ENCODE measurements at places on chromosomes 13 and 19.

DNA sequence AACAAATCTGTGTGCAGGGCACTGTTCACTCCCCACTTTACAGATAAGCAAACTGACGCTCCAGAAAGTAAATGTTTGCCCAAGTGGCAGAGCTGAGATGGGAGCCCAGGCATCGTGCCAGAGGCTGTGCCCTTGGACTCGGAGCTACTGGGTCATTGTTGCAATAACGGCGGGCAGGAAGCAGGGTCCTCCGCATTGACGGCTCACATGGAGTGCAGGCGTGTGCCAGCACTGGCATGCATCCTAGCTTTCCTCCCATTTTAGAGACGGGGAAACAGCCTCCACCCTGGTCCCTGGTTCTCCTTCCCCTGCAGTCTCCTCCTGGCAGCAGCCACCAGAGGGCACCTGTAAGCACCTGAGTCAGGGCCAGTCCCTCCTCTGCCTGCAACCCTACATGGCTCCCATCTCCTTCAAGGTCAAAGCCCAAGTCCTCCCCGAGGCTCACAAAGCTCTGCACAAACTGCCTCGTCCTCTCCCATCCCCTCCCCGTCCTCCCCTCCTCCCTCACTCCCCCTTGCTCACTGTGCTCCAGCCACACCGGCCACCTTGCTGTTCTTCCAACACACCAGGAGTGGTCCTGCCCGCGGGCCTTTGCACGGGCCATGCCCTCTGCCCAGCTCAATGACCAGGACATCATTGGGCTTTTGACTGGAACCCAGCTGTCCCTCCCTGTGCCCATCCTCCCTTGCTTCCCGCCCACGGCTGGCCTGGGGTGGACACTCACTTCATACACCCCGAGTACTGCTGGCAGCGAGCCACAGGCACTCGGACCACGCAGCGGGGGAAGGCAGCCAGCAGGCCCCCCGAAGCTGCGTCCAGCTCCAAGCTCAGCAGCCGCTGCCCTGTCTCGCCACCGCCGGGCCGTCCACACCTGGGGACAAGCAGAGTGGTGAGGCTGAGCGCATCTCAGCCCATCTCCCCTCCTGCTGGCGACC, 7.7 kb upstream of the LRG1 start:
- no peak for DNase-seq

DNA sequence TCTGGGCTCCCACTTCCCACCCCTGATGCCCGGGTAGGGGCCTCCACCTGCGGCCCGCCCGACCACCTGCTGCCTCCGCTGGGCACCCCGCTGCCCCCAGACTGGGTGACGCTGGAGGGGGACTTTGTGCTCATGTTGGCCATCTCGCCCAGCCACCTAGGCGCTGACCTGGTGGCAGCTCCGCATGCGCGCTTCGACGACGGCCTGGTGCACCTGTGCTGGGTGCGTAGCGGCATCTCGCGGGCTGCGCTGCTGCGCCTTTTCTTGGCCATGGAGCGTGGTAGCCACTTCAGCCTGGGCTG, 7.9 kb downstream of the DBP start:
- no peak for DNase-seq

- DNase-seq: no peak
Observed at GRCh38 chr13:64154514-64154913, 2738.9 kb upstream of the PCDH20 start.

DNA sequence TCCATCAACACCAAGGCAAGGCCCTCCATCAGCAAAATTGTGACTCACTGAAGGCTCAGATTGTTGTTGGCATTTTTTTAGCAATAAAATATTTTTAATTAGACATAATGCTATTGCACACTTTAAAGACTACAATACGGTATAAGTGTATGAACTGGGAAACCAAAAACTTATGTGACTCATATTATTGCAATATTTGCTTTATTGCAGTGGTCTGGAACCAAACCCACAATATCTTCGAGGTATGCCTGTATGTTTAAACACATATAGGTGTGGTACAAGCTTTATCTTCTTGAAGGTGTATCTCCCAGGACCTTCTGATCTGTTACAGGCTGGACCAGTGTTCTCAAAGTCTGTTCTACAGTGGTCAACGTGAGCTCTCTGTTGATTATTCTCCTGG, 142.3 kb upstream of the FNDC3A start:
- DNase-seq: no peak

GRCh38 chr13:29193083-29193482, 372.9 kb downstream of the MTUS2 start:
- no peak for DNase-seq

DNA sequence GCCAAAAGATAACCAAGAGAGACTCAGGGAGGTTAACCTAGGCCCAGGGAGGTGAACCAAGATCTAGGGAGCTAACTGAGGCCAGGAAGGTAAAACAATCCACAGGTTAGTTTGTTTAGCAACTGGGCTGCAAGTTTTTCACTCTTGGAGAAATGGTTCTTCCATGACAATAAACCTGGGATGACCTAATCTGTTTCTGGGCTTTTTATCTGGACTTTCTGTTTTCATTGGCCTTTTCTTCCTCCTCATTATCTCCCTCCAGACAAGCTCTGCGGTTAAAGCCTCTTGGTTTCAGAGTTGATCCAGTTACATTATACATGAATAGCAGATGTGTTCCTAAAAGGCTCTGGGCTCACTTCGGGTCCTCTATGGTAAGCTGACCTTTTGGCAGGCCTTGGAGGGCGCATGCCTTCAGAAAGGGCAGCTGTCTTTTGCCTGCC, 44.2 kb downstream of the PCDH8 start:
- no peak for DNase-seq

Measured in AG08395 (cell line).